Left renal cortex interstitium (tissue), 4 donors: ENCODE measurements at places on chromosomes 1 and 21.

GRCh38 chr1:53060579-53060978 is 1.4 kb upstream of the PODN start:
- no peak for DNase-seq

DNA sequence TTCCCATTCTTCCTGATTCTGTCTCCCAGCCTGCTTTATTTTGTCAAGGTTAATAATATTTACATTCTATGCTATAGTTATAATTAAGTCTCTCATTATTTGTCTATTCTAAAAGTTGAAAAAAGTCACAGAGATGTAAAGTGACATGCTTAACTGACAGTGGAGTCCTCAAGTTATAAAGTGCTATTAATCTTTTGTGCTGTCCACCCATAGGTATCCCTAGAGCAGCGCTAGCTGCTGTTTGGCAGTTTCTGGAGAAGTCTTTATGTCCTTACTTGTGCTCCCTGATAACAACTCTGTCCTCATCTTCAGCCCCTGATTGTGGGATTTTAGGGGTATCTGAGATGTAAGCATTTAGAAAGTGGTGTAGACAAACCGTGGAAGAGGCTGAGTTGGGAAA is 13.1 kb downstream of the BACH1 start:
- no peak for DNase-seq

- no peak for DNase-seq
Observed at GRCh38 chr21:39209334-39209688, 26.1 kb upstream of the PSMG1 start.

- peak; percentile 77 for DNase-seq
Observed at GRCh38 chr21:45555557-45556301, 13.5 kb upstream of the SLC19A1 start.

DNA sequence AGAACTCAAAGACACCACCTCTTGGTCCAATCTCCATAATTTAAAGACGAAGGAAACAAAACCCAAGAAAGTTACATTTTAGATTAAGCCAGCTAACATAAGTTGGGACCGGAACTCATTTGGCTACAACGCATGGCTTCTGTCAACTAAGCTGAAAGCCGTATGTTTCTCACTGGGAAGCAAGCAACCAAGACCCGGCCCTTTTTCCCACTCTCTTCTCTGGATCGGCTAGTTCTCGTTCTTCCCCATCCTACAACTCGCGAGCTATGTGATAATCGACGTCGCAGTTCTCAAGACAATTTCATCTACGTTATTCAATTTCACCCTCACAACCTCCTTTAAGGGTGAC is 601 bp downstream of the CCT8 start:
- no peak for DNase-seq

- DNase-seq, result no peak
Observed at GRCh38 chr21:25887166-25887565, 152.4 kb downstream of the GABPA start.

DNA sequence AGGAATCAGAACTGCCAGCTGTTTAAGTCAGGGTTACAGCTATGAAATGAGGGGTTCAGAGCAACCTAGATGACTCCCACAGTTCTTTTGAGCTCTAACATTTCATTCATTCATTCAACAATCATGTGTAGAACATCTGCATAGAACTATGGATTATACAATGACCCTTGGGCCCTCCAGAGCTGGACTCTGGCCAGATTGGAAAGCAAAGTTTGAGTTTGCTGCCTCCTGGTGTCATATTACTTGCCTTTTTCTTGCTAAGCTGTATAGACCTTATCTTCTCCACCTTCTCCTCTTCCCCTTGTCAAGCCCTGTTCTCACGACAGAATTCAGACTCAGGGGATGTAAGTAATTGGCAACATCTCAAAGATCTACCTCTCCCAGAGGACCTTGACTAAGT is 4.0 kb downstream of the CASQ2 start:
- DNase-seq, result no peak

DNA sequence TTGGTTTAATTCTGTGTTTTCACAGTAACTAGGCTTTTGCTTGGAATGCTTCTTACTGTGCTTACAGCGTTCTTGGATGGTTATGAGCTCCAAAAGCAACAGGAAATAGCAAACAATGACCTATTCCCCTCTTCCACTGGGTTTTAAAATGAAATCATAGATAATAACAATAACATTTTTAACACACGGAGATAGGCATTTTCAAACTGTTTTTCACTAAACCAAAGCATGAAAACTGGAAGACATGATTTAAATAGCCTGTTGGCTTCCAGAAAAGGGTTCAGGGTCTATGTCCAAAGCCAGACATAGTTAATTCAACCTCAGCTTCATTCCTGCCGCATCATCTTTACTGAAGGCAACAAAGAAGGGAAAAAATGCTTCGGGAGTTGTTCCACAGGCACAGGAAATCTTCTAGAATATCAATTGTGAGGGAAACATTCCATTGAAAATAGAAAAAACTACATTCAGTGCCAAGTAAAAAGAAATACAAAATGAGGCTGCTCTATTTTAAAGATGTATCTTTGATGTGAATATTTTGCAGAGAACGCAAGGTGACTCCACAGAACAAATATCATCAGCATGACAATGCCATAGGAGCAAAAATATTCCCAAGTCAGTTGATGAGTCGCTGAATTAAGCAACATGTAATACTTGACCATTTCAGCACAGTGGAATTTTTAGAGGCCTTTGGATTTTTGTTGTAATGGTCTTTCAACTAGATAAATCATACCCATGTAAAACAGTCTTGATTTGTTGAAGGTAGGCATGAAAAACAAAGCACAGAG is 80.7 kb downstream of the NID1 start:
- DNase-seq, result peak; percentile 34

GRCh38 chr1:228494044-228494353 is 6.8 kb downstream of the RNF187 start:
- DNase-seq, result no peak

DNA sequence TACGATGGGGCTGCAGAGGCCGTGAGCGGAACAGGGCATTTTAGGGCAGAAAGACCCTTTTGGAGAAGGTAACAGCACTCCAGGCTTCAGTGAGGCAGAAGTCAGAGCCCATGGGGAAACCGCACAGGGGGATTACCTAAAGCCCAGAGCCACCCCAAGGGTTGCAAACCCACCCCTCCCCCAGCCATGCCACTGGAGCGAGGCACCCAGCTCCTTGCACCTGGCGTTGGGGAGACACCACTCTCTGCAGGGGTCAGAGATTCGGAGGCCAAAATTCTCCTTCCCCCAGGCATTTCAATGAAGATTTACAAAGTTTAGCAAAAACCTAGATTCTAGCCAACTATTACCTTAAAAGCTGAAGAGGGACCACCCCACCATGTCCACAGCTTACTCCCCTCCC is 38.4 kb upstream of the CCDC27 start:
- no peak for DNase-seq
